ENCODE measurements at places on chromosomes 12 and 14. TPM values are rescaled to one million over a fixed set of nuclear protein-coding genes. Genes with fewer than 3 reads are reported as not detected.

Gene SERPINA5
- 0.41 TPM for total RNA-seq

Gene NGB
- total RNA-seq: not detected

Gene PLA2G1B
- total RNA-seq: 62.2 TPM

Gene CCDC197
- not detected for total RNA-seq

Gene TTC9
- total RNA-seq: 6.7 TPM

Gene KTN1
- total RNA-seq: 179 TPM

Gene TAS2R13
- 1.3 TPM for total RNA-seq

- no peak overlapping the region for H3K4me3 ChIP-seq
- no peaks in the 10 kb centered on the region for H3K36me3 ChIP-seq
- DNase-seq: peak; percentile 44
These were observed 13.4 kb upstream of the TTC7B start for GRCh38 chr14:90829677-90830076.

GRCh38 chr12:39003541-39004155 is 98.3 kb upstream of the CPNE8 start:
- no peaks in the 10 kb centered on the region for H3K36me3 ChIP-seq
- no peak overlapping the region for H3K27ac ChIP-seq
- DNase-seq: no peak
- H3K27me3 ChIP-seq: no peaks in the 10 kb centered on the region
- no peak overlapping the region for H3K4me3 ChIP-seq

DNA sequence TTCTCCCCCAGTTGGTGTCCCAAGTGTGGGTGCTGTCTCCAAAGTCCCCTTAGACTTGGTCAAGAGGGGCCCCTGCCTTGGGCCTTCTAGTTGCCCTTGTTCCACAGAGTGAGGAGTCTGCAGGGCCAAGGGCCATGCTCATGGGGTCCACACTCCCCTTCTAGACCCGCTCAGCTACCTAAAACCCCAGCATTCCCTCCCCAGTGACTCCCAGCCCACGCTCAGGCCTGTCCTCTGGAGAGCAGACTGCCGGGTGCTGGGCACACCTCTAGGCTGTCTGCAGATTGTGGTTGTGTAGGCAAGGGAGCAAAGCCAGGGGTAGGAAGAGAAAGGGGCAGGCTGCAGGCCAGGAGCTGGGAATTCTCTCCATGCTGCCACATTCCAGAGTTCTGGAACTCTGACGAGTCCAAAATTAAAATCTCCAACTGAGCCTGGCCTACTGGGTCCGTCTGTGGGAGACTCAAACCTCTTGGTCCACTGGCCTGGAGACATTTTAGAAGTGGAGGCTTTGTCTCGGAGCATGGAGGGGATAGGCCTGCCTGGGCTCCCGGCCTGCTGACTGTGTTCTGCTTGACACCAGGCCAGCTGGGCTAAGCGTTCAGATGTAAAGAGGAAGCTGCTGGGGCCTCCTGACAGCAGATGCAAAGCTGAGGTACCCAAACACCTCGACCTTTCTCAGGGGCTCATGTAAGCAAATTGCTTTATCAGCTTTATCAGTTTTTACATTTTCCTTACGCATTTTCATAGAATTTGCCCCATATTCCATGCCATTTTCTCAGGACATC is 13.7 kb upstream of the KRT5 start:
- H3K27me3 ChIP-seq: no peaks in the 10 kb centered on the region
- no peaks in the 10 kb centered on the region for H3K4me1 ChIP-seq
- no peak overlapping the region for H3K4me3 ChIP-seq
- no peak overlapping the region for H3K27ac ChIP-seq

GRCh38 chr12:69404851-69405565 is 45.5 kb downstream of the YEATS4 start:
- no peak overlapping the region for H3K27ac ChIP-seq
- no peaks in the 10 kb centered on the region for H3K27me3 ChIP-seq
- no peaks in the 10 kb centered on the region for H3K4me1 ChIP-seq
- no peaks in the 10 kb centered on the region for H3K36me3 ChIP-seq

GRCh38 chr12:43109631-43110345 is 442.2 kb downstream of the ADAMTS20 start:
- H3K27me3 ChIP-seq: no peaks in the 10 kb centered on the region
- no peaks in the 10 kb centered on the region for H3K36me3 ChIP-seq
- no peak overlapping the region for H3K4me3 ChIP-seq
- no peak for DNase-seq

- peaks cover 3% of the 10 kb centered on the region for H3K4me1 ChIP-seq
- H3K4me3 ChIP-seq: no peak overlapping the region
- DNase-seq: no peak
- H3K27ac ChIP-seq: no peak overlapping the region
- no peaks in the 10 kb centered on the region for H3K27me3 ChIP-seq
- no peaks in the 10 kb centered on the region for H3K36me3 ChIP-seq
These were observed 473.0 kb downstream of the RAD51B start for GRCh38 chr14:68292441-68293215.

DNA sequence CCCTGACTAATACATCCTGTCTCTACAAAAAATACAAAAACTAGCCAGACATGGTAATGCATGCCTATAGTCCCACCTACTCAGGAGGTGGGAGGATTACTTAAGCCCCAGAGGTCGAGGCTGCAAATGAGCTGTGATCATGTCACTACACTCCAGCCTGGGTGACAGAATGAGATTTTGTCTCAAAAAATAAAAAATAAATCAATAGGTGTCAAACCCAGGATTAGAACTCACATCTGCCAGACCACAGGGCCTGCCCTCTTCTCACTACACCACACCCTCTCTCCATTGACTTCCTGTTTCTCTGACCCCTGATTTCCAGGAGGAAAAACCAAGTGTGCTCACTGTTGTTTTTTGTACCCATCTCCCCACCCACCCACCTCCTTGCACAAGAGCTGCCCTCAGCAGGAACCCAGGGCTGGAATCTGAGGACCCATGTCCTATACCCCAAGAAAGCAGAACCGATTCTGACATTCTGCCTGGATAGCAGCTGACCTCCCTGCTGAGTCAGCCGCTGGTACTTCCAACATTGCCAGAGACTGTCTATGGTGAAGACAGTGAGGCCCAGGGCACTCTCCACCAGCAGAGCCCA is 6.2 kb downstream of the CMKLR1 start:
- DNase-seq: peak; percentile 83
- H3K4me1 ChIP-seq: peaks cover 40% of the 10 kb centered on the region
- H3K27me3 ChIP-seq: no peaks in the 10 kb centered on the region
- H3K4me3 ChIP-seq: no peak overlapping the region

GRCh38 chr12:110613071-110613770 is 708 bp upstream of the TCTN1 start:
- no peaks in the 10 kb centered on the region for H3K27me3 ChIP-seq
- H3K4me1 ChIP-seq: peaks cover 7% of the 10 kb centered on the region
- peak overlapping the region; percentile 82 for H3K27ac ChIP-seq
- no peak for DNase-seq
- H3K36me3 ChIP-seq: no peaks in the 10 kb centered on the region

GRCh38 chr14:60510951-60511599 is 2.1 kb downstream of the SIX6 start:
- peaks cover 14% of the 10 kb centered on the region for H3K4me1 ChIP-seq
- no peaks in the 10 kb centered on the region for H3K36me3 ChIP-seq
- no peak overlapping the region for H3K27ac ChIP-seq
- H3K4me3 ChIP-seq: no peak overlapping the region
- H3K27me3 ChIP-seq: peaks cover 99% of the 10 kb centered on the region
- no peak for DNase-seq

DNA sequence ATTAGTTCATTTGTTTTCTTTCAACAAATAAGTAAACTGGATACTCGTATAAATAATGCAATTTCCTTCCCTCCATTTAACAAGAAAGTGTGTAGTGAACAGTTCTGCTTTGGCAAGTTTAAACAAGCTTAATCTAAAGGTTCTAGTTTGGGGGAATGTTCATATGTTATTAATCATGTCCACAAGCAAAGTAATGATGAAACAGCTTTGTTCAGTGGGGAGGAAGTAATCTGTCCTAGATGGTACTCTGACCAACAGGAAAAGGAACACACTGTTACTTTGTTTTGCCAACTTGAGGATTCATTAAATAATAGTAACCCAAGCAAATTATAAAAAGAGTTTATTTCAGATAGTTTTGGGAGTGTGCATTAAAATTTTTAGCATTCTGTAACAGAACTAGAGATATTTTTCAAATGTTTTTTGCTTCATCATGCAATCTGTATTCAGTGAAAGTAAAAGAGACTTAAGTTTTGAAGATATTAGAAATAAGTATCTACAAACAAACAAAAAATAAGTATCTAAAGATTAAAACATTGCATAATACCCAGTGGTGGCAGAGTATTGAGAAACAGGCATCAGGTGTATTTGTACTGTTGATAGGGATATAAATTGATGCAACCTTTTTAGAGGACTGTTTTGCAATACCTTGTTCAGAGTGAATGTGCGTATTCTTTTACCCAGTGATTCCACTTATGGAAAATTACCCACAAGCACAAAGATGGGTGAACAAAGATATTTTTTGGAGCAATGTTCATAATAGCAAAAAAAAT is 61.1 kb downstream of the RAB35 start:
- no peak overlapping the region for H3K27ac ChIP-seq

DNA sequence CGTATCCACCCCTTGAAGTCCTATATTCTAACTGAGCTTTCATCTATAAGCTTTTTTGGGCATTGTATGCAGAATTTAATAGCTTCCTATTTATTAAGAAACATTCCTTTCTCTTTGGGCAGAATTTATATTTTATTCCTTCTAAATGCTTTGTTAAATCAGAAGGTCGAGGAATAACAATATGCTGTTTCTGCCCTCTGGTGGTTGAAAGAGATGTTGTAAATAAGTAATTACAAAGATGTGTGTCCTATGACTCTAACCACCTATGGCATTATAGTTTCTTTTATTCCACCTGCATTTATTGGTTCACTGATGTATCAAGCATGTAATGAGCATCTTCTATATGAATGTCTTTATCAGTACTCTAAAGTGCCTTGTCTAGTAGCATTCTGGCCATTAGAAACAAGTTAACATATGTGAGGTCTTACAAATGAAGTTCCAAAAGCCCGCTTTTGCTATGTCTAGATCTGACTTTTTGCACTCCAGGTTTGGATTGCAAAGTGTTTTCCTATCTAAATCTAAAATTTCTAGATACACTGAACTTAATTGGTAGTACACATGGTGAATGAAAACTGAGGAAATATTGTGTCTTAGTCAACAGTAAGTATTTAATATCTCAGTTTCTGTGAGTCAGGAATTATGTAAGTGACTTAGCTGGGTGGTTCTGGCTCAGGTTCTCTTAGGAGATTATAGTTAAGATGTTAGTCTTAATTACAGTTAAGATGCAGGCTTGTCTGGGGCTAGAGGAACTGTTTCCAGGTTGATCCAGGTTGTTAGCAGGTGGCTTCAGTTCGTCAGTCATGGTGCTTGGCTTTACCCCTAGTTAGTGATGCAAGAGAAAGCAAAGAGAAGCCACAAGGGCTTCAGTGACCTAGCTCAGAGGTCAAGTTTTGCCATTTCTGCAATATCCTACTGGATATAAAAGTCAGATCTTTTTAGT is 57.5 kb downstream of the PLEKHA5 start:
- no peak overlapping the region for H3K4me3 ChIP-seq
- H3K36me3 ChIP-seq: no peaks in the 10 kb centered on the region
- no peak overlapping the region for H3K27ac ChIP-seq
- H3K27me3 ChIP-seq: no peaks in the 10 kb centered on the region
- DNase-seq: no peak

- H3K4me3 ChIP-seq: peak overlapping the region; percentile 74
- no peak for DNase-seq
- H3K36me3 ChIP-seq: no peaks in the 10 kb centered on the region
- H3K27me3 ChIP-seq: no peaks in the 10 kb centered on the region
These were observed 1.6 kb upstream of the ACTR6 start for GRCh38 chr12:100199023-100199346.

DNA sequence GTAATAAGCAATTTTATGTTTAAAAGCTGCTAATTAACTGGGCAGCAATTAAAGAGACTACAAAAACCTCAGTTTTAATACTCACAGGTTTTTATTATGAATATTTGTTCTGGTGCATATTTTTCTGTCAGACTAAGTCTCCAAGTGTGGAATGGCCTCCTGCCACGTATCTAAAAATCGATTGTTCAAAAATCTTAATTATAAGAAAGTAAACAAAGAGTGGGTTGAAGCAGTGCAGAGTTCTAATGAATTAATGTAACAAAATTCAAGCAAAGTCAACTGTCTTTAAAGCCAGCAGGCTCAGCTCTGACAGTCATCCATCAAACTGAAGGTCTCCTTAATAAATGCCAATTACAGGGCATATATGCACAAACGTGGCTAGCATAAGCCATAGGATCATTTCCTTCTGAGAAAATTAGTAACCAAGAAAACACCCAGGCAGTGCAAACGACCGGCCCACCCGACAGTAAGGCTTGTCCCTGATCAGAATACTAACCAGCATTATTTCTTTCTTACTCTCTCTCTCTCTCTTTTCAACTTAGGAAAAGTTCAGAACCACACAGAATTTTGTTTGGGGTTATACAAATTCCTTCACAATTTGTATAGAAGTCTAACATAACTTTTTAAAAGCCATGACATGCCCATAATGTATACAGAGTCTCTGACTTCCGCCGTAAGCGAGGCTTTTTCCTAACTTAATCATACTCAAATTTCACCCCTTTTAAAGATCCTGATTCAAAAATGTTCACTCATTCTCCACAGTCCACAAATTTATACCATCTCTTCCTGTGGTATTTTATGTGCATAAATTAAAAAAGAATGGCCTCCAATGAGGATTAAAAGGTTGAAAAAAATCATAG is 83.8 kb downstream of the SLC25A21 start:
- H3K36me3 ChIP-seq: no peaks in the 10 kb centered on the region
- no peak overlapping the region for H3K4me3 ChIP-seq
- no peaks in the 10 kb centered on the region for H3K27me3 ChIP-seq
- H3K4me1 ChIP-seq: no peaks in the 10 kb centered on the region

DNA sequence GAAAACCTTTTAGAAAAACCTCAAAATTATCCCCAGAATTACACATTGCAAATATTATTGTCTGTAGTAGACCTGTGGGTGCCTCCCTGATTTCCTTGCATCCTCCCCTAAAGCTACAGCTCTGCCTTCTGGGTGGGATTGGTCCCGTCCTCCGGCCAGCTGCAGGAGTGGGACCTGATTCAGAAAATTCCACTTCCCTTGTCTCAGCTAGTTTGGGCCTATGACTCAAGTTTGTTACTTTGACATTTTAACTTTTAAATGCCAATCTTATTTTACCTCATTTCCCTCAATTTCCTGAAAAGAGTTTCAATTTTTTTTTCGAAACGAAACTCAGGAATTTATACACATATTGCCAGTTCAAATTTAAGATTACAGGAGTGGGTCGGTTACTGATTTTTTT is 13.2 kb upstream of the SLC41A2 start:
- H3K27me3 ChIP-seq: no peaks in the 10 kb centered on the region
- no peaks in the 10 kb centered on the region for H3K36me3 ChIP-seq
- no peaks in the 10 kb centered on the region for H3K4me1 ChIP-seq
- no peak overlapping the region for H3K27ac ChIP-seq

GRCh38 chr12:100061814-100062213 is 77.1 kb upstream of the ANKS1B start:
- H3K36me3 ChIP-seq: peaks cover 31% of the 10 kb centered on the region
- DNase-seq: no peak
- no peaks in the 10 kb centered on the region for H3K4me1 ChIP-seq
- H3K4me3 ChIP-seq: no peak overlapping the region
- no peak overlapping the region for H3K27ac ChIP-seq
- H3K27me3 ChIP-seq: no peaks in the 10 kb centered on the region

GRCh38 chr12:1805441-1806081 is 14.8 kb upstream of the LRTM2 start:
- no peak overlapping the region for H3K27ac ChIP-seq
- H3K4me1 ChIP-seq: no peaks in the 10 kb centered on the region
- H3K27me3 ChIP-seq: no peaks in the 10 kb centered on the region
- H3K4me3 ChIP-seq: no peak overlapping the region
- DNase-seq: peak; percentile 55
- no peaks in the 10 kb centered on the region for H3K36me3 ChIP-seq

GRCh38 chr14:64812412-64812811 is 67.3 kb downstream of the SPTB start:
- no peaks in the 10 kb centered on the region for H3K4me1 ChIP-seq
- H3K27ac ChIP-seq: no peak overlapping the region
- H3K4me3 ChIP-seq: no peak overlapping the region
- H3K36me3 ChIP-seq: no peaks in the 10 kb centered on the region
